ENCODE measurements at places on chromosomes 11 and 22.

DNA sequence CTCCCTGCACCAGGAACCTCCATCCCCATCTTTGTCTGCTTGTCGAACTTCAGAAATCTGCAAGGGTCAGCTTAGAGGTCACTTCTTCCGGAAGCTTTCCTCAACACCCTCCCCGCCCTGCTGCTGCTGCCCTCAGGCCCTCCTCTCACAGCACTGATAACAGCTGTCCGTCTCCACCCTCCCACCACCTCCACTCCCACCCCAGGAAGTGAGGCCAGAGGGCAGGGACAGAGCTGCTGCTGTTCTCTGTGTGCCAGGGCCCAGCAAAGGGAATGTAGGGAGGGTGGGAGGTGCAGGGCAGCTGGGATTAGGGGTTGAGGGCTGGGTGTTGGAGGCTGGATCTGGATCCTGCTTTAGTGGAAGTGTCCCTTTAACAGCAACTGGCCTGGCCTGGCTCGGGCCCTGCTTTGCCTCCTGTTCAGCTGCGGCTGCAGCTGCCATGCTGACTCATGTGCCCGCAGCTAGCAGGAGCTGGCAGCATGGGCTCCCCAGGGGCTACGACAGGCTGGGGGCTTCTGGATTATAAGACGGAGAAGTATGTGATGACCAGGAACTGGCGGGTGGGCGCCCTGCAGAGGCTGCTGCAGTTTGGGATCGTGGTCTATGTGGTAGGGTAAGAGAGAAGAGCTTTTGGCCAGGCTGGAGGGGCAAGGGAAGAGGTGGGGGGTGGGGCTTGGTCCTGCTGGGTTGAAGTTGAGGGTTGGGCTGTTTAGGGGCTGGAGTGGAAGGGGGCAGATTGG lies at the start of gene P2RX6:
P2RX6 (plus strand) TSS at position 440 of the 740 bp plus-strand sequence; CDS start at position 450, 10 bp downstream.
- no peak for DNase-seq

GRCh38 chr11:130651066-130651855 lies 202.8 kb downstream of the ADAMTS15 start:
- DNase-seq: no peak

- no peak for DNase-seq
These were observed 5.0 kb upstream of the LRFN4 start for GRCh38 chr11:66851698-66852465.

DNA sequence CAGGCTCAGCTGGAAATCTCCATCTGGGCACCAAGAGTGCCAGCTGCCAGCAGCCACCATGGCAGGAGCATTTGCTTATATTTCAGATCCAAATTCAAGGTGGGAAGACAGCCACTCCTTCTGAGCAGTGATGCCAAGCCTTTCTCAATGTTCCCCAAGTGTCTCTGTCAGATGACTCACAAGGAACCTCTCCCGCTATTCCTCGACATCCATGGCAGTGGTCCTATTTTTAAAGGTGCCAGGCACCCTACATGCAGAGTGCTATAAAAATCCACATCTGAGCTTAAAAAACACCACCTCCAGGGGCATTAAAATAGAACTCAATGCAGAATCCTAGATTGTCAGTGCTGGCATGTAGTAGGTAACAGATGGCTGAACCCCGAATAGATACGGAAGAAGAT lies 112.1 kb downstream of the SLC1A2 start:
- no peak for DNase-seq

GRCh38 chr11:75270896-75271418 lies 30.4 kb downstream of the TPBGL start:
- no peak for DNase-seq

DNA sequence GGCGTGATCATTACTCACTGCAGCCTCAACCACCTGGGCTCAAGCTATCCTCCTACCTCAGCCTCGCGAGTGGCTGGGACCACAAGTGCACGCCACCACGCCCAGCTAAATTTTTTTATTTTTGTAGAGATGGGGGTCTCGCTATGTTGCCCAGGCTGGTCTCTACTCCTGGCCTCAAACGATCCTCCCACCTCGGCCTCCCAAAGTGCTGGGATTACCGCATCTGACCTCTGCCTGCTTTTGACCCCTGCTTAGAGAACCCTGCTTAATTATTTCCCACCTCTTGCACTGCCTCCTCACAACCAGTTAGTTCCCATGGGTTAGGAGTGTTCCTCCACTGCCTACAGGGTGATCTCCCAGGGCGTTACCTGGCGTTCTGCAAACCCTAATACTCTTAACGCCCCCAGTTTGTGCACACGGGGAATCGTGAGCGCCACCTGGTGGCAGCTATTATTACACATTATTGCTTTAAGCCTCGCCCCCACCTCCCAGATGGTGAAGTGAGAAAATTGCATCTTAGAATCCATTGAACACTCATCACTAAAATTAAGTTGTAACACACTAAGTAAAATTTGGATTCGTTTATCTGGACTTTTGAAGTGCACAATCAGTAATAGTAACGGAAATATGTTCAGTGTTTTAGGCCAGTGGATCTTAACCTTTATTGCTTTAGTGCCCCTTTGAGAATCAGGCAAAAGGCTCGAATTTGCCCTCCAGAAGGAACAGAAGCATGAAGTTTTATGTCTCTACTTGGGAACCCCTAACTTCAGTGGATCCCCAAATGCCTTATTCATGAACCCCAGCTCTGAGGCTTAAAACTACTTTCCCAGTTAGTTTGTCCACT lies 61.4 kb upstream of the ASPHD2 start:
- DNase-seq: peak; percentile 37

DNA sequence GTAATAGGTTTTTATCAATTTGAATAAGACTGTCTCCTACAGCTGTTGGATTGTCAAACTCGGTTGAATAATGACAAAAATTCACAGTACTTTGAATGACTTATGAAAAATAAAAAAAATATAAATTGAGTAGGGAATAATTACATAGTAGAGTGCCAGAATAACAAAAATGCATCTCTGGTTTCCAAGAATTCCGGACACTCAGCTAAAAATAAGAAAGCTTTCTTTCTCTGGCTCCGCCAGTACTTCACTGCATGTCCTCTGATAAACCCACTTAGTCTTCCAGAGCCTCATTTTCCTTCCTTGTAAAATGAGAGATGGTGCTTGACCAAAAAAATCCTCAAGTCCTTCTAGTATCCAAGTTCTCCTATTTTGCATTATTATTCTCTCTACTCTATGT lies 374.6 kb upstream of the LUZP2 start:
- DNase-seq: no peak

- no peak for DNase-seq
These were observed 49.4 kb upstream of the ARHGAP42 start for GRCh38 chr11:100637706-100638105.

GRCh38 chr22:22210889-22211833 lies 33.4 kb upstream of the VPREB1 start:
- no peak for DNase-seq

DNA sequence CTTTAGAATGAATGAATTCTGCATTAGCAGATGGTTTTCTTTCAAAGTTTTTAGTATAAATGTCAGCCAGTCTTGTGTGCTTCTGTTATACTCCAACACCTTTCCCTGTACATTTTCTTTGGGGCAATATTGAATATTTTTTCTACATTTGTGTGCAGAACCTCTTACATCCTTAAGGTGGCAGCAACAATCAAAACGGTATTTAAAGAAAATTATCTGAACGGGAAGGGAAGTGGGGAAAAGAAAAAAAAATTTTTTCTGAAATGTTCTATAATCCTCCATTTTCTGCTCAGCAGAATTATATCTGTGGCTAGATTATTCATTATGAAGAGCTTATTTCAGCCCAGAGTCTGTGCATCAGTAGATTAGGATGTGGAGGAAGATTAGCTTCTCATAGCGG lies 347.3 kb upstream of the RAG2 start:
- DNase-seq: no peak

- no peak for DNase-seq
These were observed 48.2 kb downstream of the SGSM3 start for GRCh38 chr22:40418366-40419201.

DNA sequence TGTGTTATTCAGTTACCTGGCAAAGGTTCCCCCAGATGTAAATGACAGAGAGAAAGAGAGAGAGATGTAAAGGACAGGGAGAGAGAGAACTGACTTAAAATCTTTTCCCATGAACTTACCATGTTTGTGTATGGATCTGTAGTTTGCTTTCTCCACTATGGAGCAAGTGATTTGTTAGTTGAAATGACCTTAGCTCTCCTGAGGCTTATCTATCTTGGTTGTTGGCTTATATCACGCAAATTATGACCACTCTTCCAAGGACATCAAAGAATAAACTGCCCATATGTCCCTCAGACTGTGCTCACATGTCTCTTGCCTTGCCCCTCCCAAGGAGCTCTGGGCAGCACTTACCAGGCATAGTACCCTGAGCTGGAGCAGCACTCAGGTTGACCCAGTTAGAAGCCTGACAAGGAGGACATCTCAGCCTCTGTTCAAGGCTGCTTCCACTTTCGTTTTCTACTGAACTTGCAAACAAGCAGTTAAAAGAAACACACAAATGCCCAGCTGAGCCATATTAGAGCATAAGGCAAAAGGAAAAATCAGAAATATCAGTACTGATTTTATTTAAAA lies 95.3 kb upstream of the RCN1 start:
- no peak for DNase-seq

GRCh38 chr11:88367310-88367709 lies 29.8 kb upstream of the CTSC start:
- no peak for DNase-seq

GRCh38 chr11:1834062-1834610 lies 654 bp upstream of the SYT8 start:
- no peak for DNase-seq

- no peak for DNase-seq
These were observed 426.4 kb downstream of the CTTN start for GRCh38 chr11:70824605-70825245.

- DNase-seq: no peak
These were observed 13.5 kb upstream of the TMA7B start for GRCh38 chr22:39946503-39947219.

- no peak for DNase-seq
These were observed 455.8 kb downstream of the TMEM135 start for GRCh38 chr11:87493516-87493915.

GRCh38 chr11:2525941-2526807 lies 81.4 kb downstream of the KCNQ1 start:
- no peak for DNase-seq

DNA sequence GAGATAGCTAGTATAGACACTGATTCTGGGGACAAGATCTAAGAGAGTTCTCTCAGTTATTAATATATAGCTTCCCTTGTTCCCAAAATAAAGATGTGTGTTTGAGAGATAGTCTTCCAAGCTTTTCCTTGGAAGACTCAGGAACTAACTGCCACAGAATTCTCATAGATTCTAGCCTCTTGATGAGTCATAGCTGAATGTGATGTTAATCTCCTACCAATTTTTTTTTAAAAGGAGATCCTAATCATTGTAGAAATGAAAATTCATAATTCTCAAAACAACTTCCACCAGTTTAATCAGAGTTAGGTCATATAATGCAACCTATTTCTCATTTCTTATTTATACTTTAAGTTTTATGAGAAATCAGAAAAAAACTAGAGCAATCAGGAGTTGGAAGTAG lies 148.8 kb downstream of the JRKL start:
- no peak for DNase-seq

DNA sequence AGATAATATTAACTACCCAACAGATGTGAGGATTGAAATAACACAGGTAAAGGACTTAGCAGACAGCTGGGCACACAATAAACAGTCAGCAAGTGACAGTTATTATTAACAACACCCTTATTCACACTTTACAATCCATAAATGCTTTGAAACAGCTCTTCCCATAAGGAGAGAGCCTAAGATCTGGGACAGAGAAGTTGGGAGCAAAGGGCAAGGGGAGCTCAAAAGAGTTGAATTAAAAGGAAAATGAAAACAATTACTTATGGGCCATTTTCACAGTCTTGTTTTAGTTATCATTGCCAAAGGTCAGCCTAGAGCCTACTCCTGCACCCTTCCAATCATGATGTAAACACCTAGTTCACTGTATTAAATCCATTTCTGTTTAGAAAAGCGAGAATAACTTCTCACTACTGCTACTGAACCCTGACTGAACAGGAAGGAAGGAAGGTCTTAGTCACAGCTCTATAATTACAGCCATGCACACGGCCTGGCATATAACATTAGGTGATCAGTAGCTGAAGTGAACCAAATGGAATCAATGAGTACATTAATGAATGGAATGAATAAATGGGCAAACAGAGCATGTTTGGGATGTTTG lies 111.3 kb downstream of the PLEKHA7 start:
- DNase-seq: no peak

DNA sequence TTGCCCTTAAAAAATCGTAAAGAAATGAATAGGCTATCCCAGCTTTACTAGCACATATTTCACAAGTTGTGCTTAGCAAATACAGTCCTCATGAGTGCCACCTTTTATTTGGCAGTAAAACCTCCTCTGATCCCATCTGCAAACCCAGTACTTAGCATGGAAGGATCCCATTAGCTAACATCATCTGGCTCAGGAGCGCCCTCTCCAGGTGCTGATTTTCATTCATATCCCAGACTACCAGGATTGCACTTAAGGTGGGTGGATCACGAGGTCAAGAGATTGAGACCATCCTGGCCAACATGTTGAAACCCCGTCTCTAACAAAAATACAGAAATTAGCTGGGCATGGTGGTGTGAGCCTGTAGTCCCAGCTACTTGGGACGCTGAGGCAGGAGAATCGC lies 76.1 kb upstream of the PAX6 start:
- DNase-seq: no peak

DNA sequence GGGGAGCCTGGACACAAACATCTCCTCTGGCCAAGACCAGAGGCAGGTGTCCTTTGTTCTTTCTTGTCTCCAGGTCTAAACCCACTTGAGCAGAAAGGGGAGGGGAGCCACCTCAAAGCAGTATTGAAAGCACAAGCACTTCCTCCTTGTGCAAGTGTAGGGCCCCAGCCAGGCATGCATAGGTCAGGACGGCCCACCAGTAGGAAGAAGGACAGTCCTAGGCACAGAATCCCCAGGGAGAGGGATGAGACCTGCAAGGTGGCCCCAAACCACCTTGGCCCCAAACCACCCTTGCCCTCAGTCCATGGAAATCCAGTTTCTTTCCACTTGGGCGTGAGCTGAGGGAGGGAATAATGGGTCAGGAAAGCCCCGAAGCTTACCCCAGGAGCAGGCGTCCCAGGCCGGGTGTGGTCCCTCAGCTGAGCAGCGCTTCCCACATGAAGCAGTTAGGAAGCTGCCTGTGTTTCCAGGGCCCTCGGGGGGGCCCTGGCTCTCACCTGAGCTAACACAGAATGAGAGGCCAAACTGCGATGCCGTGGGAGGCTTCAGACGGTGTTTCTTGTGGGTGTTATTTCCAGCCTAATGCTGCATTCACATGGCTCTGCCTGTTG lies 20.4 kb upstream of the IGSF9B start:
- DNase-seq: no peak

- DNase-seq: no peak
These were observed 16.0 kb upstream of the B4GALNT4 start for GRCh38 chr11:353179-353873.

- DNase-seq: no peak
These were observed 471.5 kb downstream of the LRRC4C start for GRCh38 chr11:40987776-40988435.

All from stimulated activated CD8-positive, alpha-beta memory T cell treated with anti-CD3 and anti-CD28 coated beads, Interleukin-12 subunit alpha, Interleukin-12 subunit beta, amount 100 ng/mL, for 1 hour (primary cell).